Stimulated activated CD8-positive, alpha-beta memory T cell treated with anti-CD3 and anti-CD28 coated beads, Interleukin-4, amount 100 ng/mL, for 4 hours (primary cell): ENCODE measurements at places on chromosomes 1 and 21.

GRCh38 chr1:3555131-3555920 is 56.0 kb downstream of the MEGF6 start:
- DNase-seq, result no peak

- DNase-seq, result no peak
Measured at GRCh38 chr1:18199462-18199861, 91.9 kb downstream of the IGSF21 start.

DNA sequence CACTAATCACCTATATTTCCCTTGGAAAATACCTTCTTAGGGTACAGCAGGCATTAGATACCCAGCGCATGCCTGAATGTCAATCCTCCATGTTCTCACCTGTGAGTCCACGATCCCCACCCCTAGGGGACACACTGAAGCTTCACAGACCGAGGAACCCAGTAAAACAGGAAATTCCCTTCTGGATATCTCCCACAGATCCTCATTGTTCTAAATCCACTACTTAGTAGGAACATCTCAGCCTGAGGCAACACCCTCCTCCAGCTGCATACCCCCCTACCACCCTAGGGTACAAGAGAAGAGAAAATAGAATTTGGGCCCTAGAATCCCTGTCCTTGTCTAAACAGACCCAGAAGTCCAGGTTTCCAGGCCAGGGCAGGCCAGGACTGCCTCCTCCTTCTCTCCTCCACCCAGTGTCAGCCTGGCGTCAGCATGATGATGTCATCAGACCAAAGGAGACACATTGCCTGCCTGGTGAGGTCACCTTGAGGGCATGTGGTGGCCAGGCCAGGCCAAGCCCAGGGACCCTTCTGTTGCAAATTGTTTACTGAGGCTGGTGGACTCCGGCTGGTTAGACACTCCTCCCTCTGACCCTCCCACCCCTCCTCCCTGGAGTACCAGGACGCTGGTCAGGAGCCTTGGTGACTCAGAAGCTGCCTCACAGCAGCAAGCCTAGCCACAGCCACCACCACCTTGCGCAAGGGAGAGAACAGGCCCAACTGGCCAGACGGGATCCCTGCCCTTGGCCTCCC is 6.2 kb downstream of the NECTIN4 start:
- DNase-seq, result no peak

DNA sequence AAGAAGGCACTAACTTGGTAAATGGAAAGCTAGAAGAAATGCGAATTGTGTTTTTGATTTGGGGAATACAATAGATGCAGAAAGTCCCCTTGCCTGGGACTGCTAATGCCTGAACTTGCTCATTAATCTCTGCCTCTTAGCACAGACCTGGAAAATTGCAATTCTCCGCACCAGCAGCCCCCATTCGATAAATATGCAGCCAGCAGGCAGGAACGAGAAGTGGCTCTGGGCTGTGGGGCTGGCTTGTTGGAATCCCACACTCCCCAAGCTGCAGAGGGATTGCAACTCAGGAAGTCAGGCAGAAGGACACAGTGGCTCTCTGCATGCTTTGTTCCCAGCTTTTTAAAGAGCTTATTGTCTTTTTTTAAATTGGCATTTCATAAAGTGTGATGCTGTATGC is 51.3 kb downstream of the PCP4 start:
- no peak for DNase-seq

GRCh38 chr1:96569288-96569687 is 152.3 kb upstream of the PTBP2 start:
- DNase-seq, result no peak

GRCh38 chr1:6162773-6163172 is 17.3 kb downstream of the CHD5 start:
- DNase-seq, result no peak

- no peak for DNase-seq
Measured at GRCh38 chr1:232534552-232535517, 95.1 kb downstream of the SIPA1L2 start.

DNA sequence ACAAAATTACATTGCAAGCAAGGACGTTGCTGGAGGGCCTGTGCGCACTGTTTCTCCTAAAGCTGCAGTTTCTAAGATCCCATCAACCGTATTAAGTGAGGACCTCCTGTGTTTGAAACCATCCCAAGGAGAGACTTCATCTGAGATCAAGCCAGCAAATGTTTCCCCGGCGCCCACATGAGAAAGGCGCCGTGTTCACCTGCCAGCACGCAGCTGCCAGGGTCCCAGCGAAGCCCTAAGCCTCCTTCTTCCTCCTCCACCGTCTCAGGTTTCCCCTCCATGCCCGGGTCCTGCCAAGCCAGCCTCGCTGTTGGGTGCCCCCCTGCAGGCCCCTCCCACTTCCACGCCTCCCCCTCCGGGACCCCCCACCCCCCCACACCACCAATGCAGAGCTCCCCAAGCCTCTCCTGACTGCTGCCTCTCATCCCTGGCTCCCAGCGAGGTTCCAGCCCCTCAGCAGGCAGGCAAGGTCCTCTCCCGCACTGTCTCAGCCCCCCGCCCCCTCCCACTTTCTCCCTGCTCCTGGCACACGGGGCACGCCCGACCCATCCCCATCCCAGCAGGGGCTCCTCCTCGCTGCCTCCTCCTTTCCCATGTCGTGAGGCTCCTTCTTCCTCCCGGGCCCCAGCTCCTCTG is 8.6 kb upstream of the TFF1 start:
- no peak for DNase-seq
